ENCODE measurements at places on chromosomes 12 and 14.

DNA sequence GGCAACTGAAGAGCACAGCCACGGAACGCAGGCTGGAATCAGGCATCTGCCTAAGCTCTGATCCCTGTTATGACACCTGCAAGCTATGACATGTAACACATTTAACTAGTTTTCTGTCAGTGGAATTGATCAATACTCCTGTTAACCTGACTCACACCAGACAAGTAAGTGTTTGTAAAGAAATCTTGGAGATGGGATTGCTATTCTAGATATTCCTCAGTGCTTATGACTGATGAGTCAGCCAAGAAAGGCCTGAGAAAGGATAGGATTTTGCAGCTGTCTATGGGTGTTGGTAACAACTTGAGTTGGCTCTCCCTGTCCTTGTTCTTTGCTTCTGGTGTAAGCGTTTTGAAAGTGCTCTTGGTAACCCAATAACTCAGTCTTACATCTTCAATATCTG lies 110.5 kb downstream of the GPR135 start:
- DNase-seq, result no peak

DNA sequence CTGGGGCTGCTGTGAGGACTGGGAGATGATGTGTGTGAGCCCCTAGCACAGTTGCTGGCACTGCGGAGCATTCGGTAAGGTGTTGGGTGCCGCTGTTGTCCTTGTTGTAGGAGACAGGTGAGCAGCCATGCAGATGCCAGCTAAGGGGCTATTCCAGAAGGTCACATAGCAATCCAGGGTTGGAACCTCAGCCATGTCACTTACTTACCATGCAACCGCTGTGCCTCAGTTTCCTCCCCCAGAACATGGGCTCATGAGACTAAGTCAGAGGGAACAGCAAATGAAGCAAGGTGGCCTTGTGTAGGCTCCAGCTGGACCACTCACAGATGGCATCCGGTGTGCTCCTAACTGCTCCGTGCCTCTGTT lies 13.2 kb downstream of the DTX1 start:
- DNase-seq, result no peak

DNA sequence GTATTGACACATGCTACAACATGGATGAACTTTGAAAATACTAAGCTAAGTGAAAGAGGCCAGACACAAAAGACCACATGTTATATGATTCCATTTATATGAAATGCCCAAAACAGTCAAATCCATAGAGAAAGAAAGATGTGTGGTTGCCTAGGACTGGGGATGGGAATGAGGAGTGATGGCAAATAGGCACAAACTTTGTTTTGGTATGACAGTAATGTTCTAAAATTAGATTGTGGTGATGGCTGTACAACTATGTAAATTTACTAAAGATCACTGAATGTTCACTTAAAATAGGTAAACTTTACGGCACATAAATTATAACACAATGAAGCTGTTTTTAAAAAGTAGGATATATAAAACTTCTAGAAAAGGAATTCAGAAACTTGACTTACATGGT lies 41.7 kb downstream of the PPP1R13B start:
- DNase-seq, result no peak

- no peak for DNase-seq
These were observed 8.8 kb upstream of the AMHR2 start for GRCh38 chr12:53414756-53415417.

GRCh38 chr14:39025250-39025809 lies 77.7 kb downstream of the SEC23A start:
- DNase-seq, result no peak

DNA sequence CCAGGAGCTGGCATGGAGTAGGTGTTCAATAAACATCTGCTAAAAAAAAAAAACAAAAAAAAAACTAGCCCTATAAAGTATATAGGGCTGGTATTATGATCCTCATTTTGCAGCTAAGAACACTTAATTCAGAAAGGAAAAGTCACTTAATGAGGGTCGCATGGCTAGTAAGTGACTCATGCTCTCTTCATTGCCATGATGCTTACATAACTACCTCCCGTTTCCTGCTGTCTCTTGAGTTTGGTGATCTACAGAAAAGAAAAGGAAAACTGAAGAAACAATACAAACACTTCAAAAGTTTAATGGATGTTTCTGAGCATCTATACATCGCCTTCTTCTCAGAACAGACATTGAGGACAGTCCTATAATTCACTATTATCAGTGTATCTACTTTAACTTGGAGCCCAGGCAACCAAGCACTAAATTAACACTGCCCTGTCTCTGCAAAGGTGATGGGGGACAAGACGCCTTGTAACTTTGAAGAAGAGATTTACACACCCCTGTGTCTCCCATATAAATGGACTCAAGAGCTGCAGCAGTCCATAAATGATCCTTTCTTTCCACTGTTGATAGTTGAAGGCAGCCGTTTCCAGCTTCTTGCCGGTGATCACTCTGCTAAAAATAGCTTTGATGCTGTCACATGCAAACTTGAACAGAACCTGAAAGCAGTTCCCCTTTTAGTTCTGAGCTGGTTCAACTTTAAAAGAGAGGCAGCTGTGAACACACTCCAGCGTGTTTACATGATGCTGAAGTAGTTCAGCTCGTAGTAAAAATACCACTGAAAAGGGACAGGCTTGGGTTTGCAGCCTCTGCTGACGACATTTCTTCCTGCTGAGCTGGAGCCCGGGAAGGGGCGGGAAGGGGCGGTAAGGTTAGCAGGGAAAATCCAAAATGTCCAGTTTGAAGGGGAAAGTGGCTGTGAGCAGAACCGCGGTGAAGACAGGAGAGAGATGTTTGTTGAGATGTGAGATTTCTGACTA lies 113.3 kb downstream of the FOXN3 start:
- peak; percentile 82 for DNase-seq
